CMK (cell line): ENCODE measurements at places on chromosomes 11 and 22.

DNA sequence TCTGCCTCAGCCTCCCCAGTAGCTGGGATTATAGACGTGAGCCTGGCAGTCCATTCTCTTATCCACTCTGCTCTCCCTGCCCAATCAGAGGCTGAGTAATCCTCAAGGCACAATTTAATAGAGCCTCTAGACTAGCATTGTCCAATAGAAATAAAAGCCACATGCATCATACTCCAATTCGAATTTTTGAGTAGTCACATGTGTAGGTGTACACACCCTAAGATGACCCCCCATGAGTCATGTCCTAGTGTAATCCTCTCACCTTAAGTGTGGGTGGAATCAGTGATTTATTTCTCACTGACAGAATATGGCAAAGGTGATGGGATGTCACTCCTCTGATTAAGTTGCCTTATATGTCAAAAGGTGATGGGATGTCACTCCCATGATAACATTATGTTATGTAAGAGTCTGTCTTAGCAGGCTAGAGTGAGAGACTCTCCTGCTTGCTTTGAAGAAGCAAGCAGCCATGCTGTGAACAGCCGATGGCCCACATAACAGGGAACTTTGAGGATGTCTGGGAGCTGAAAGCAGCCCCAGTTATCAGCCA, 61.3 kb downstream of the MN1 start:
- no peak for DNase-seq

DNA sequence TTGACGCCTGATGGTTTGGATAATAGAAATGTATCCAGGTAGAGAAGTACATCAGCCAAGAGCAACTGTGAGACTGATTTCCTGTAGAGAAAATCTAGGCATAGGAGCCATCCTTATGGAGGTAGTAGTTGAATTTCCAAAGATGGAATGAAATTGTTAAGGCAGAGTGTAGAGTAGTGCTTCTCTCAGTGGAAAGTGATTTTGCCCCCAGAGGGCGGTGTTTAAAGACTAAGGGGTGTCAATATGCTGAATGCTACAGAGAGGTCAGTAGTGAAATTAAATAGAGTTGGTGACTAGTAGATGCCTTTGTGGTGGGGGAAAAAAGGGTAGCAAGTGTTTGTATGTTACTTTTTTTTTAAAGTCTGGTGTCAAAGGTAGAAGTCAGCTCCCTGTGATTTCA, 54.5 kb downstream of the TRIM44 start:
- no peak for DNase-seq

DNA sequence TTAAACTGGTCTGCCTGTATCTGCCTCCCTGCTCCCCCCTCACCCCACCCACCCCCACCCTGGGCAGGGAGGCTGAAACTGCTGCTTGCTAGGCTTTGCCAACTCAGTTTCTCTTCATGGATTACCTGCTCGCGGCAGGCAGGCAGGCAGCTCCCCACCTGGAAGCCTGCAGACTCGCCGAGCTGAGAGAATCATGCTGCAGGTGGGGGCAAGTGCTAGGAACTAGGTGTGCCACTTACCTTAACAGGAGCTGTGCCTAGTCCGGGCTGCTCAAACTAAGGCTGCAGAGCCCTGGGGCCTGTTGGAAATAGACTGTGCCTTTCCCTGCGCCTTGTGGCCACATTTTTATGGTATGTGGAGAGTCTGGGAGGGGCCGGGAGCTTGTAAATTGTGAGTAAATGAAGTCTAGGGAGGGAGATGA, 30.3 kb downstream of the MARK2 start:
- no peak for DNase-seq

DNA sequence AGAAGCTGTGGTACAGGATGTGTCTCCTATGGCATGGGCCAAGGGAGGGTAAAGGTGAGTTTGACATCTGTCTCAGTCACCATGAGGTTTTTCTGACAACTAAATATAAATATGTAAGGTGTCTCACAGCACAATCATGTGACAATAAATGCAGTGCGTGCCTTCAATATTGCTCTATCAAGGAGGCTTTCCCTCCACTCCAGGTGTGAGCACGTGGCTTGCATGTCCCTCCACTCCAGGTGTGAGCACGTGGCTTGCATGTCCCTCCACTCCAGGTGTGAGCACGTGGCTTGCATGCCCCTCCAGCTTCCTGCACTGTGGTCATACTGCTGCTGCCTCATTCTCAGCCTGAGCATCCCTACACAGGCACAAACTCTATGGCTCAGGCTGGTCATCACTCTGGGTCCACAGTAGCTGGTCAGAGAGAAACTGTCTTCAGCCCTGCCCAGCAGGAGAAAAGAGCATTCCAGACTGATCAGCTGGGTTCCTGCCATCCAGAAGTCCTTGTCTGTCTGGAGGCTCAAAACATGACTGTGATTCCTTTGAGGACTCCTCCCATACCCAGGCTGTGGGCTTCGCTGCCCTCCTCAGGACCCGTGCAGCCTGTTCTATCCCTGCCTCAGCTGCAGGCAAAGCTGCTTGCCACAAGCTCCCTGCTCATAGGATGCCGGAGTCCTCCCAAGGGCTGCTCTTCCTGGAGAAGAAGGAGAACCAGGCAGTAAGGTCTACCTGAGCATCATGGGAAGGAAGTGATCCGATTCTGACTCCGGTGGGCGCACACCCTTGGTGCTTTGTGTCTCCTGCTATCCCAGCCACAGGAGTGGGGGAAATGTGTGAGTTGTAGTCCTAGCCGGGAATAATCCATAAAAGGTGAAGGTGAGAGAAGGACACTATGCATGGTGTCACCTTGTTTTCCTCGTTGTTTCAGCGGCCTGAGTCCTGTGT, 33.4 kb upstream of the VPREB1 start:
- no peak for DNase-seq

DNA sequence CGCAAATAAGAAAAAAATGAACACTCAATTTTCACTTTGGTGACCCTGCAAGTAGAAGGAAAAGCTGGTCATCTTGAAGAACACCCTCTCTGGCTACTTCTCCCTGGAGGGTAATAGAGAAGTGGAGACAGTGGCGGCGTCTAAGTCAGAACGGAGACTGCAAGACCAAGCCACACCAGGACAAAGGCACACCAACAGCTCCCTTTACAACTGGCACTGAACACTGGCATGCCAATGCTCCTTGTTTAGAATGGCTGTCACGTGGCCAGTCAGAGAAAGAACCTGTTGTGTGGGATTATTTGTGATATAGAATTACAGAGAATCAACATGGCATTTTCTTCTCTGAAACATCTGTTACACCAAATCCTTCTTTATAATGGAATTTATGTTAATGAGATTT, 61.3 kb upstream of the YPEL1 start:
- DNase-seq: no peak

- DNase-seq: no peak
Observed at GRCh38 chr22:35824256-35824655, 106.6 kb downstream of the APOL5 start.

GRCh38 chr11:88194990-88195389, 19.7 kb upstream of the RAB38 start:
- DNase-seq: no peak

GRCh38 chr11:62004473-62004872, 37.0 kb upstream of the FTH1 start:
- no peak for DNase-seq
